ENCODE measurements at places on chromosomes 5 and 9.

DNA sequence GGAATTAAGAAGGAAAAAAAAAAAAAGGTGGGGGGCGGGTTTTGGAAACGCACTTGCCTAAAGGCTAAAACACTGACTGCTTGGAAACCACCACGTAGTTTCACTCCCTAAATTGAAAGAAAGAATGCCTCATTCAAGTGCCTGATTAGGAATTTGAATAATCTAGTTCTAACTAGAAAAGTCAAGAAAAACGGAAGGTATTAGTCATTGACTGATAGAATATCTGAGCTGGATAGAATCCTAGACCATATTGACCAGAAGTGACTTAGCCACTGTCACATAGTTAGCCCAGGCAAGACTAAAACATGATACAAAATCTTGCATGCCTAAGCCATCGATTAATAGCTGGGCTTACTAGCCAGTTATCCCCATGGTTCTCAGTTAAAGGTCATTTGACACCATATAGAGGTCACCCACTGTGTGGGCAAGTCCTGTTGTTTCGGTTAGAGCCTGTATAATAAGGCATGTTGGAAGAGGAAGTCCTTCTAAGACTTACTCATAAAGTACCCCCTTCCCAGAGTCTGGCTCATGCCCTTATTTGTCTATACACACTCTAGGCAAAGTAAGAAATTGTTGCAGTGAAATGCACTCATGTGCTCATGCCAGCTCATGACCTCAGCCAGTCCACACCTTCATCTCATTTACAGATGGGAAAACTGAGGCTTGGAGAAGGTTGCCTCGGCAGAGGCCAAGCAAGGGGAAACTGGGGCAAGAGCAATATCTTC, 40.2 kb downstream of the SH3RF2 start:
- DNase-seq, result no peak

DNA sequence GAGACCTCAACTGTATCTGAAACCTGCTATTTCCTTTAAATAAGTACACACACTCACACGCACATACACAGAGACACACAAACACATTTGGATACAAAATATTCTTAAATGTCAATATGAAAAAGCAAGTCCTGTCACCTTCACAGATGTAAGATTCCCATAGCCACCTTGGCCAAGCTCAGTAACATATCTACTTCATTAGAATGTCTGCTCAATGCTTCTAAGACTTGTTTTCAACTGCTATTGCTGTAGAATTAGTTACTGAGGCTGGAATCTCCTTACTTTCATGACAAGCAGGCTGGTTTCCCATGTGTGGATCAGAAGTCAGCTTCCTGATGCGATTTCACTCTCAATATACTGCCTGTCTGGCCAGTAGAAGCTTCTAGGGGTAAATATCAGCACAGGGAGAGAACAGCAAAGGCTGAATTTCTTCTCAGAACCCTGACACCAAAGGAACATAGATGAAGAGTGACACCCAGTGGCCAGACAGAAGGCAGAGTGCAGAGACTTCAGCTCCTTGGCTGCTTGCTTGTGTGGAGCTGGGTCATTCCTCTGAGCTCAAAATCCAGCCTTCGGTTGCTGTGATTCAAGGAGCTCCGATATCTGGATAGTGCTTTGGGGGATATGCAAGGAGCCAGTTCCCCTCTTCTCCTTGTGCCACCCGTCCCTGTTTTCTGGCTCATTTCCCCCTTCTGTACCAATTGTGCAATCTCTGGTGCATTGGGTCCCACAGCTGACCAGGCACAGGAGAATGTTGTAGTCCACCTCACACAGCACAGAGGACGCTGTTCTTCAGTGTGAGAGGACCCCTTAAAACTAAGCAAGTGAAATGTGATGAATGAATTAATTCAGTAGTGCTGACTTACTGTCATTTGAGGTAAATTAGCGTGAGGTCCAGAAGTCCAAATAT, 26.6 kb upstream of the ABLIM3 start:
- no peak for DNase-seq

- DNase-seq, result no peak
These were observed 733.4 kb downstream of the DNAH5 start for GRCh38 chr5:13211064-13211463.

DNA sequence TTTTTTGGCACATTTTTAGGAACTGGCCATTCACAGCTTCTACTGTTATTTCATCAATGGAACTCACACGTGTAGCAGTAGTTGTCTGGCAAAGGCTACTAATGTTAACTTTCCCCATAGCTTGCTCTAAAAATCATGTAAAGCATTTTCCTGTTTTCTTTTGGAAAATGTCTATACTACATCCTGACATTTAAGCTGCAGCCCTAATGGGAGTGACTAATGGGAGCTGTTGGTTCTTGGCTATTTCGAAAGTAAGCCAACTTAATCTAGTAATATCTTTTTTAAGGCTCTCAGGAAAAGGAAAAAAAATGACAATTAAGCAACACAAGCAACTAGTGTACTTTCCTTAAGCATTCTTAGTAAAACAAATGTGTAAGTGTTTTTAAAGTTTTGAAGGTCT, 169.2 kb downstream of the SLC12A2 start:
- no peak for DNase-seq

DNA sequence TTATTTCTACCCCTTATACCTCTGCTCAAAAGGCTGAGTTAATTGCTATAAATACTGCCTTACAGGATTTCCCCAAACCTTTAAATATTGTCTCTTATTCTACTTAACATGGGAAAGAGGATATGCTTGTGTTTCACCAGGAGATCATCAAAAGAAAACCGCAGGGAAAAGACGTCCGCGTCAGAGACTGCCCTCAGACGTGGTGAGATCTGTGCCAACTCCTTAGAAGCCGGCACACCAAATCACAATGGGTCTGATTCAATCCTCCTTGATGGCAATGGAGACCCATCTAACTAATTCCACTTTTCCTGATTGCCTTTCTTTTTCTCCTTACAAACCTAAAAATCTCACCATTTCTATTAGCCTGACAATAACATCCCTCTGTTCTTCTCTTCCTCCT, 55.0 kb downstream of the SH3PXD2B start:
- DNase-seq, result no peak

GRCh38 chr5:69295088-69295754, 37.4 kb downstream of the CCDC125 start:
- DNase-seq, result no peak

DNA sequence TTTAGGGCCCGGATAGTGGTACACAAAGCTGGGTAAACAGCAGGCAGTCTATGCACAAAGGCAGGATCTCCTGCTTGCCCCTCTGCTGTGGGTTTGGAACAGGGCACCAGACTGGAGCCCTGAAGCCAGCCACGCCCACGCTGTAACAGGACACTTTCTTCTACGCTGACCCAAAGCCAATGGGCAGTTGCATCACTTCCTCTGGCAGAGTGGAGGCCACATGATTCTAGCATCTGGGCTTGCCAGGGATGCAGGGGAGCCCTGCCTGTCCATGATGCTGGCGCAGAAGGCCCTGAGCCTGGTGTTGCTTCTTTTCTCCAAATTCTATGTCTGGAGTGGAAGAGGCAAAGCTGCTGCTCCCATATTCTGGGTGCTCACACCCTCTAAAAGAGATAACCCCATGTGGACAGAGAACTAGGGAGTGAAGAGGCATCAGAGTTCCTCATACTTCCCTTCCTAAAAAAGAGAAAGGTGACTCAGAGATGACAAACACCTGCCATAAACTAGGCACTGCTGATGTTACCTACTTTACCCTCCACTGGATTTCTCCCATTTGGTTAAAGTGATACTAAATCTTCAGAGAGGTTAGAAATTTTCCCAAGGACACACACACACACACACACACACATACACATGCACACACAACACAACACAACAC, 260.3 kb upstream of the KLF4 start:
- DNase-seq, result no peak

GRCh38 chr5:109803854-109804253, 114.1 kb downstream of the MAN2A1 start:
- DNase-seq, result no peak

DNA sequence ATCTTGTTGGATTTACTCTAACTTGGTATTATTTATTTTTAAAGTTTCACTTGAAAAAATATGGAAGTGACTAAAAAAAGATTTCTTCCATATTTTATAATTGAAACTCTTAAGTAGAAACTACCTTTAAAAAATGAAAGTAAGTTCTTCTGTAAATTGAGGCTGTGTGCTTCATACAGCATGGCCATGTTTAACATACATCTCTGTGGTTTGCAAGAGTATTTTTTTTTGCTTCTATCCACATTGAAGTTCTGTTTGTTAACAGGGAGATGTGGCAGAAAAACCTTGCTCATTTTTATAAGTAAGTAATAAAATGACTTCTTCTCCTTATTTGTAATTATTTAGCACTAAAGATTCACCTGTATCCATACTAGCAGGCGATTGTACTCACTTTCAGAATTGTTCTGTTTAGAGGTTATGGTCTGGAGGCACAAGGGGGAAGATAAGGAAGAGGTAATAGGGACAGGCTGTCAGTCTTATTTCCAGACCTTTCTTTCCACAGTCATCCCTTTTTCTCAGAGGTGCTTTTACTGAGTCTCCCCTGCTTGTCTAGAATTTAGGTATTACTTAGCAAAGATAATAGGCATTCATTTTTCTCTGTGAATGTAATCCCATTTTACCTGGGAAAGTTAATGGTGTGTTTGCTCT, 16.0 kb downstream of the FYB1 start:
- no peak for DNase-seq

DNA sequence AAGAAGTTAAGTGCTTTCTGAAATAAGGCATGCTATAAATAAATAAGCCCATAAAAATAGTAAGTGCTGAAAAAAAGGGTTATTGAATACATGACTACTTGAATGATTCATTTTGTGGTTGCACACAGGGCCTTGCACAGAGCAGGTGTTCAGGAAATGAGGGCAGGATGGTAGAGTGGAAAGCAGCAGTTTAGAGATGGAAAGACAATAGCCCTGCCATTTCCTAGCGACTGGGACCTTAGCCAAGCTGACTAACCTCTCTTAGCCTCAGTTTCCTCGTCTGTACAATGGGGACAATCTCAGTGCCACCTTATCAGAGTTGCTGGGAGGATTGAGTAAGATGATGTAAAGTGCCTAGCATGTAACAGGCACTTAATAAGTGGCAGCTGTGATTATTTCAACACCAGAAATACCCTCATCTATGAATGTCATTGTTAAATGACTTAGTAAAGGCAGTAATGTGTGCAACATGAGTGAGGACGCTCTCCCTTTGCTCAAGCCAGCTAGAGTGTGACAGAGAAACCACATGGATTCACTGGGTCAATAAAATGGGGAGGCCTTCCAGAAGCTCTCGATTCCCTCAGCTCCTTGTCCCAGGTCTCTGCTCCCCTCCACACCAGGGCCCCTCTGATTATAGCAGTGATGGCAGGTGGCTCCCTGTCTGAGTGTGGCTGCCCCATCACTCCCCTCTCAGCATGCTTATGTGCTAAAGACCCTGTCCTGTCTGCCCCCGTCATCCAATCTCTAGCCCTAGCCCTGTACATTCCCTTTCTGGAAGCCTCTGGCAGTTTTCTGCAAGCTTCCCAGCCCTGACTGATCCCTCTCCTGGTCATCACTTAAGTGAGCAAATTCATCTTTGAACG, 16.0 kb upstream of the PHF19 start:
- no peak for DNase-seq

GRCh38 chr9:37191403-37192089, 71.2 kb downstream of the ZCCHC7 start:
- DNase-seq, result no peak

- DNase-seq, result no peak
These were observed 2.4 kb downstream of the NOL6 start for GRCh38 chr9:33471361-33471760.

GRCh38 chr5:129960831-129961230, 56.6 kb downstream of the CHSY3 start:
- no peak for DNase-seq

DNA sequence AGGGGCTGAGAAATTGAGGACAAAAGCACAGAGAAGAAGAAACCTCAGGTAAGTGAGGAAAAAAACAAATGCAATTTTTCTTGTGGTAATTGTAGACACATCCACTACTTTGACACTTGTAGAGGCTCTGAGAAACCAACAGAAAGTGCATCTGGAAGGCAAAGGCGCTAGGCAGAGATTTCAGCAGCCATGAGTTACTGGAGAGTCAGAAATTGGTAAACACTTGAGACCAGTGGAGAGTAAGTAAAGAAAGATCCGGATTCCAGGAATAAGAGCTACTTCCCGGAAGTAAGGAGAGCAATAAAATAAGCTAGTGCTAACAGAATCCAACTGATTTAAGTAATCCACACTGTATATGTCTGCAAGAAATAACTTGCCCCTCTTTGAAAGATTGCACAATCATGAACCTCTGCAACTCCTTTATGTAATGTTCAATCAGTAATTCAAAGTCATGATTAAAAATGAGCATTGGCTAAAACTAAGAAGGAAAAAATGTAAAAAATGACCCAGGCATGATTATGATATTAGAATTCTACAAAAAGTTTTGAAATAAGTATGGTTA, 382.1 kb downstream of the CDH18 start:
- no peak for DNase-seq

All from effector CD8-positive, alpha-beta T cell (primary cell).